ENCODE measurements at places on chromosomes 1 and 21.

DNA sequence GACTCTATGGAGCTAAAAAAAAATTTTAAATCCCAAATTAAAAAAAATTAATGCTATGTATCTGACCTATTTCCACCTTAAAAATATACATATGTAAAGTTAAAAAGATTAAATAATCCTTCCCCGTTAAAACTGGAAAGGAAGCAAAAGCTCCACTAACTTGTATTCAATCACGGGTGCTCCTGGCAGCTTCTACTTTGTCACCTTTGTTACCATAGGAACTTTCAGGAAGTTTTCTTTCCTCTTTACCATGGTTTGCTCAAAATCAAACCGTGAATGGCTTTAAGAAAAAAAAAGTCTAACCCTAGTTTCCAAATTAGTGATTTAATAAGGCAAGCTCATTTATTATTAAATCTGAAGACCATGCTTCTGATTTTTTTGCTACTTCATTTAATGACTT is 3.5 kb downstream of the GPATCH2 start:
- no peak for DNase-seq

GRCh38 chr21:32979598-32980268 is 46.0 kb upstream of the OLIG2 start:
- DNase-seq: no peak

DNA sequence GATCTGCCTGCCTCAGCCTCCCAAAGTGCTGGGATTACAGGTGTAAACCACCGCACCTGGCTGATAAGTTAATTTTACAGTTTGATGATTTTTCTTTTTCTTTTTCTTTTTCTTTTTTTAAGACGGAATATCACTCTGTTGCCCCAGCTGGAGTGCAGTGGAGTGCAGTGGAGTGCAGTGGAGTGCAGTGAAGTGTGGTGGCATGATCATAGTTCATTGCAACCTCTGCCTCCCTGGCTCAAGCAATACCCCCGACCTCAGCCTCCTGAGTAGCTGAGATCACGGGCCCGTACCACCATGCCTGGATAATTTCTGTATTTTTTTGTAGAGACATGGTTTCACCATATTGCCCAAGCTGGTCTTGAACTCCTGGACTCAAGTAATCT is 84.4 kb upstream of the CXADR start:
- DNase-seq: no peak

GRCh38 chr1:47772281-47772680 is 224.9 kb downstream of the TRABD2B start:
- DNase-seq: no peak

DNA sequence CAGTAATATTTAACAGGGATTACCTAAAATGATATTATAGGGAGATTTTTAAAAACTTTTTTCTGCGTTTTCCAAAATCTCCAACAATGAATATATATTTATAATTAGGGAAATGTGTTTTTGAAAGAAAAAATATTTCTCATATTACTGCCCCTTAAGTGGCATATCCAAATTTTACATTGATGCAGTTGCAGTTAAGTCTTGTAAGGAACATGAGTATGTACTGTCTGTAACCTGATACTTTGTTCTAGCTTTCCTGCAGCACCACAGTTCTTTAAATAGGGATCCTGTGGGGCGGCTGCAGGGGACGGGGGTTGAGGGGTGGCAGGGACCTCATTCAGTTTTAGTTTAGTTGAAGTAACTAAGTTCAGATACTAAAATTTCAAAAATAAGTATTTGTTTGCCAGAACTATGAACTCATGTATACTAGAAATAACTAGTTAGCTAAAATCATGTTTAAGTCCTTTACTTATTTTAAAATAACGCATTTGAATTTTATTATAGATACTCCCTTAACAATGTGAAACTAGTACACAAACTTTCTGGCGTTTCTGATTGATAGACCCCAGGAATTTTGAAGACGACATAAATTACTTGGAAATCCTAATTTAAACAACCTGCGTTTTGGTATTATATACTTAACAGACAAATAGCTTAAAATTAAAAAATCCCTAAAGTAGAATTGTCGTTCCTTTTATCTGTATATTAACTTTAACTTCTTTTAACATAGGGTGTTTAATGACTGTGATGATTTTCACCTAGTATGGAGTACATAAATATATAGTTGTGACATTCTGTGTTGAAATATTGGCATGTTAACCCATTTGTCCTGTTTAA is 639 bp upstream of the DNAJB4 start:
- peak; percentile 54 for DNase-seq

- DNase-seq: no peak
These were observed 102.0 kb downstream of the BEND5 start for GRCh38 chr1:48674641-48675040.

GRCh38 chr1:45535988-45536766 is 14.4 kb upstream of the AKR1A1 start:
- no peak for DNase-seq

DNA sequence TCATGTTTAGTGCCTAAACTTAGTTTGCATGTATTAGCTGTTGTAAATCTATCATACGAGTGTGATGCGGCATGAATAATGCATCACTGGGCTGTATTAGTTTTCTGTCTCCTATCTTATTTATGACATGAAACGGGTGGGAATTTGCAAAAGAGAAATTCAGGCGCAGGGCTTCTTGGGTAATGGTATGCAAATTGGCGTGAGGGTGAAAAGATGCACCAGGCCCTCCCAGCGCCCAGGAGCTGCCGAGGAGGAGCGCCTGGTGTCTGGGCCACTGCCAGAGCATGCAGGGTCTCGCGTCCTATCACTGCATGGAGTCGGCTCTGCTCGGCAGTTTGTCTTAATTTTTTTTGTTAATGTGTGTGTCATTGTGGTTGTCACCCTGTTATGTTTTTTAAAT is 82.9 kb upstream of the ACTL8 start:
- no peak for DNase-seq

DNA sequence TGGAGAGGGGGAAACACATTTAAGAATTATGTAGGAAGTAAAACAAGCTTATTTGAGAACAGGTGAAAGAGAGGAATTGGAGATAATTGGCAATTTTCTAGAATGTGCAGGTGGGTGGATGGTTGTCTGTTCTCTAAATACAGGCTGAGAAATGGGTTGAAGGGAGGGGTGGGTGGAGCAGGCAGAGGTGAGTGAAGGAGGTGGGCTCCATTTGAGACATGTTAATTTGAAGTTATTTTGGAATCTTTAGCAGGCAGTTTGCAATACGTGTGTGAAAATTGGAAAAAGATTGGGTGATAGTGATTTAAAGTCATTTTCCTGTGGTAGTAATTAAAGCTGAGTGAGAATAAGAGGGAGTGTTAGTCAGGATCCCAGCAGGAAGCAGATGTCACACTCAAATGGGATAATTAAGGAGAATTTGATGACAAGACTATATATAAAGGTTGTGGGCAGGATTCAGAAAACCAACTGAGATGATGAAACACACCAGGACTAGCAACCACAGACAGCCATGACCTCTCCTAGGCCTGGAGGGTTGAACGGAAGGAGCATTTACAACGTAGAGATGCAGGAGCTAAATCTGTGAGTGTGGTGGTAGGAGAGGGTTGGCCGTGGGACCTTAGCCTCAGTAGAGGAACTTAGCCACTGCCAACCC is 40.6 kb downstream of the CHRM3 start:
- DNase-seq: no peak

GRCh38 chr1:227736814-227737432 is 1.7 kb downstream of the SNAP47 start:
- no peak for DNase-seq

DNA sequence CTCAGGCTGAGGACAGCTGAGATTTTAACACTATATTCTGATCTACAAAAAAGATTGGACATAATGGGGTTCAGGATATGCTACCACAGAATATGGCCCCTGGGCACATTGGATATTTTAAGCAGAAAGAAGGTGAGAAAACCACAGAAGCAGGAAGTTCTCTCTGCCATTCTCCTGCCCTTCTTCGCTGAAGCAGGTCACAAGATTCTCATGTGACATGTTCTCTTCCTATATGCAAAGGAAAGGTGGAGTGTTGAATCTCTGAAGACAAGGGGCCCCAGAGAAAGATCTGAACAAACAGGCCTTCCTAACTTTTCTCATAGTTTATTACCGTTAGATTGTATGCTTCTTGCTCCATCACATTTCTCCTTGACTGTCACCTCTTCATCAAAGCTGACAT is 285.7 kb downstream of the S1PR1 start:
- DNase-seq: no peak

DNA sequence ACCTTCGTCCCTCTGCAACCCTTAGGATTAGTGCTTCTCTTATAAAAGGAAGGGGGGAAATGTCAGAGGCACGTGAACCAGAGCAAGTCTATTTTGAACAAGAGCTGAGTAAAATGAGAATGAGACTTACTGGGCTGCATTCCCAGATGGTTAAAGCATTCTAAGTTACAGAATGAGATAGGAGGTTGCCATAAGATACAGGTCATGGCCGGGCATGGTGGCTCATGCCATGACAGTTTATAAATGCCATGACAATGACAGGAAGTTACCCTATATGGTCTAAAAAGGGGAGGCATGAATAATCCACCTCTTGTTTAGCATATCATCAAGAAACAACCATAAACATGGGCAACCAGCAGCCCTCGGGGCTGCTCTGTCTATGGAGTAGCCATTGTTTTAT is 2.5 kb upstream of the AQP10 start:
- no peak for DNase-seq

DNA sequence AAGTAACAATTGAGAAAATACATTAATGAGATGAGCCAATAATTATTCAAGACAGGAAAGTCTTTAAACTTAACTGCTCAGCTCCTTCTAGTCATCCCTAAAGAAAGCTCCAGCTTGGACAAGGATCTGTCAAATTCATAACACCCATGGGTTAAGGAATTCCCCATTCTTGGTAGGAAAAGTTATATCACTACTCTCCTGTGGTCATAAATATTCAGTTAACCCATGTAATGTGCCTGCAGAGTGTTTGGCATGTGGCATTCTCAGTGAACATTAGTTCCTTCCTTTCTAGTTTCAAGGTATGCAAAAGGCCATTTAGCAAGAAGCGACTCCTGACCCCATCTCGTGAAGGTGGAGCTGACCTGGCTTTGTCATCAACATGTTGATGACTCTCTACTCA is 76.7 kb upstream of the VCAM1 start:
- DNase-seq: no peak

- DNase-seq: no peak
These were observed 18.3 kb upstream of the HDAC1 start for GRCh38 chr1:32273391-32274208.

DNA sequence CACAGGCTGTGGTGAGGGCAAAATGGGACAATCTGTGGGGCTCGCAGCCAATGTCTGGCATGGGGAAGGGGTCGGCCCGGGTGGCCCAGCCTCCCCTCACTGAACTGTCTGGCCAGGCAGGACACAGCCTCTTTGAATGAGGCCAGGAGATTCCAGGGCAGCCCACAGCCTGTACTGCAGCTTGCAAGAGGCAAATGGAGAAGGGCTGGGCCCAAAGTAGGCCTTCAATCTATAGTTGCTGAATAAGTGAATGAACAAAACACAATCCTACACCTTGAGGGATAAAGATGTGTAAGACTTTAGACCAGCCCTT is 23.2 kb downstream of the SLC27A3 start:
- no peak for DNase-seq

DNA sequence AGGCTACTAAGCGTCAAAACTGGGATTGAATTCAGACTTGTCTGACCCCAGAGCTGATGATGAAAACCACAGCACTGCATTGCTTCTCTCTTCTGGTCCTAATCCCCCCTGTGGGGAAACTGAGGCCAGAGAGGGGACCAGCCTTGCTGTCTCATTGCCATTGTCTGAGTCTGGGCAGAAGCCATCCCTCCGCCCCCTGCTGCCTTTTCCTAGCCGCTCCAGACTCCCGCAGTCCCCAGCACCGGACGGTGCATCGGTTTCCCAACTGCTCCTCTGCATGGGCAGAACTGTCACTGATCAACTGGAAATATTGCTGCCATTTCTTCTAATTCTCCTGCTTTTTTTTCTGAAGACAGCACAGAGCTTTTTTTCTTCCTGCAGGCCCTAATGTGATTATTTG is 157.4 kb downstream of the ACTL8 start:
- no peak for DNase-seq

DNA sequence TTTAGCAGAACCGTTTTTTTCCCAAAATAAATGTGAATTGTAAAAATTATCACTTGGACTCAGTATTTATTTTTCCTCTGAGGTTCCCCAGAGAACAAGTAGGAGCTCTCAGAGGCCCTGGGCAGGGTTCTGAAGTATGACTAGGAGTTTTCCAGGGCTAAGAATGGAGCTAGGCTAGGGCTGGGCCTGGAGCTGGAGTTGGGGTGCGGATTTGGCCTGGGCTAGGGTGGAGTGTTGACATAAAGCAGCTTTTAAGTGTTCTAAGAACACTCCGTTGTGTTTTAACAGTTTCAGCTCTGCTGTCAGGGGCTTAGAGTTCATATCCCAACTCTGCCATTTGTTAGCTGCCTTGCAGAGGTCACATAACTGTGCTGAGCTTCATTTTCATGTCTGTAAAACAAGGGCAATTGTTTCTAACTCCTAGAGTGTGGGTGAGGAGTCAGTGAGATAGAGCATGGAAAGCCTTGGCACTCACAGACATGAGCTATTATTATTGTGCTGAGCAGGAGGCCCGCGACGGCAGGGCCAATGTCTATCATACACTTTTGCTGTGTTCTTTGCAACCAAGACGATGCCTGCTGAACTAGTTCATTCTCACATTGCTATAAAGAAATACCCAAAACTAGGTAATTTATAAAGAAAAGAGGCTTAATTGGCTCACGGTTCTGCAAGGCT is 51.1 kb downstream of the LACTBL1 start:
- no peak for DNase-seq

- DNase-seq: no peak
These were observed 497.4 kb downstream of the DISC1 start for GRCh38 chr1:232123775-232124659.

- DNase-seq: no peak
These were observed 88.1 kb upstream of the LRRC8D start for GRCh38 chr1:89732643-89733222.

Measured in D341Med (cell line).